HCEC 1CT (cell line): ENCODE measurements at places on chromosomes 3 and 15.

DNA sequence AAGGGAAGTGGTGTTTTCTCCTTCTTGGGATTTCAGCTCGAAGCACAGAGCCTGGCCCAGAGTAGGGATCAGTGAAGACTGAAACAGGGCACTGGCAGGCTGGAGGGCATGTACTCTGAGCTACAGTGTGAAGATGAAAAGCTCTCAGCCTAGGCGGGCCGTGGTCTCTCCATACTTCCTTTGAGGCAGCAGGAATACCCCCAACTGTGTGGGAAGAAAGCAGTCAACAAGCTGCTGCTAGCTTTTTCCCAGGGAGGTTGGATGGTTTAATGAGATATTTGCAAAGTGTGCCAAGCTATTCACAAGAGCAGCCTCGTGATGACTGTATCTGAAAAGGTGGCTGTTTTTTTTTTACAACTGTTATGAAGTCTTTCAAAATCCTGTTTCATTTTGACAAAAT lies 47.2 kb downstream of the NMNAT3 start:
- no peak for DNase-seq

- peak; percentile 45 for DNase-seq
These were observed 51.0 kb downstream of the ALCAM start for GRCh38 chr3:105417525-105418289.

DNA sequence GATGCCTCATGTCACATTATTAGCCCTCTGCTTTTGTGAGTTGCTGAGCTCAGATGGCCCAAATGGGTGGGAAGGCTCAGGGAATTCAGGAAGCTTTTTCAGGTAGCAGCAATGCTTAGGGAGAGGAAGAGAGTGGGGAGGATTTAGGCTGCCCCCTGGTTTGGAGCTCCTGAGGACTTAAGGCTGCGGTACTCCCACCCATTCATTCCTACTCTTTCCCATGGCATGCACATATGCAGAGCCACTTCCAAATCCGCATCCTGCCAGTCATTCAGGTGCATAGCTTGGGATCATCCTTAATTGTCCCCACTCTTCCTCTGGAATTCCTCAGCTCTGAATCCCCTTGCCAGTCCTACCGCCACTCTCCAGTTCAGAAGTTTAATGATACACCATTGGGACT lies 343.1 kb upstream of the FRG2C start:
- no peak for DNase-seq

- peak; percentile 62 for DNase-seq
These were observed 107.6 kb downstream of the PEX5L start for GRCh38 chr3:179929091-179929529.

GRCh38 chr3:104291437-104291851 lies 1075.3 kb upstream of the ALCAM start:
- DNase-seq = peak; percentile 37

- no peak for DNase-seq
These were observed 30.4 kb upstream of the FEZF2 start for GRCh38 chr3:62403765-62404164.

DNA sequence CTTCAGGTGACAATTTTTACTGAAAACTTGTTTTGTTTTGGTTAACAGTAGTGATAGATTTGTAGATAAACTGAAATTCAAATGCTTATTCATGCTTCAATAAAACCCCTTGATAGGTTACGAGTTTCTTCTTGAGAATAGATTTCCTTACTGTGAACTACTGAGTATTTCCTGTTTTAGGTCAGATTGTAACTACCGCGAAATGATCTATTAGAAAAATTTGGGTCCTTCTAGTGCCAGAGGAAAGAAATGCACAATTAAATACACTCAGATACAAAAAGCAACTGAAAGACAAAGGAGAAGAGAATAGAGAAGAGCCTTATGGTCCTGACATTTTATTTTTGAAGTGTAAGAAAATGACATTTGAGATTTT lies 251.7 kb upstream of the TBL1XR1 start:
- no peak for DNase-seq

- peak; percentile 46 for DNase-seq
These were observed 227.8 kb downstream of the UBE2E2 start for GRCh38 chr3:23430781-23431398.

DNA sequence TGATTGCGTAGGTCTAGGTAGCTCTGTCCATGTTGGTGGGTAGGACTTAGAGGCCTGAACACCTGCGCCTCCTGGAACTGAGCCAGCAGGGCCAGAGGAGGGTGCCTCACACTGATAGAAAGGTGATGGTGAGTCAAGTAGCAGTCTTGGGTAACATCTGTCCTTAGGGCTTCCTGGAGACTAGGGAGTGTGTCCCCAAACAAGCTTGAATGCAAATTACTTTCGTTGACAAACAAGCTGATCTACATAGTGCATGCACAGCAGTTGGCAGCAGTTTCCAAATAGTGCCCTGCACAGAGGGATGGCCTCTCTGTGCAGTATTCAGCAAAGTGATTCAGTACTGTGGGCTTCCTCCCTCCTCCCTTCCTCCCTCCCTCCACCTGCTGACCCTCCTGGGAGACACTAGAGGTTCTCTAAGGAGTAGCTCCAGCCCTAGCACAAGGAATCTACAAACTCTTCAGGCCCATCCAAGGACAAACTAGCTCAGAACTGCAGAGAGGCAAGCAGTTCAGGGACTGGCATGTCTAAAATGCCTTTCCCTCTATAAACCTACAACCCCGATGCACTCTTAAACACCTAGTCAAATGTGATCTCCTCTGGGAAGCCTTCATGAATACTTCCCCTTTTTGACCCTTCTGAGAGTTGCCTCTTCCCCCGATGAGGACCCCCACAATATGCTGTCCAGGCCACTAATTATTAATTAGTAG lies 61.0 kb downstream of the TLE3 start:
- no peak for DNase-seq

DNA sequence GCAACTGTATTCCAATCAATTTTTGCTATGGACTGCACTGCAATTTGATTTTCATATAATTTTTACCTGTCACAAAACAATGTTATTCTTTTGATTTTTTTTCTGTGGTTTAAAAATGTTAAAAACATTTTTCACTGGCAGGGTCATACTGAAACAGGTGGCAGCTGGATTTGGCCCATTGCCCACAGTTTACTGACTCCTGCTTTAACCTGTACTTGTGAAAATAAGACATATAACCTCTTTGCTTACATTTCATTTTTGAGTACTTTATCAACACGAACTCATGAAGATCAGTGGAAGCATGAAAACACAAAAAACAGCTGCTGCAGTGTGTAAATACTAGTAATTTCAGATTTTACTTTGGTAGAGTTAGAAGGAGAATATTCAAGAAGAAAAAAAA lies 313.1 kb downstream of the WDR72 start:
- DNase-seq = no peak

DNA sequence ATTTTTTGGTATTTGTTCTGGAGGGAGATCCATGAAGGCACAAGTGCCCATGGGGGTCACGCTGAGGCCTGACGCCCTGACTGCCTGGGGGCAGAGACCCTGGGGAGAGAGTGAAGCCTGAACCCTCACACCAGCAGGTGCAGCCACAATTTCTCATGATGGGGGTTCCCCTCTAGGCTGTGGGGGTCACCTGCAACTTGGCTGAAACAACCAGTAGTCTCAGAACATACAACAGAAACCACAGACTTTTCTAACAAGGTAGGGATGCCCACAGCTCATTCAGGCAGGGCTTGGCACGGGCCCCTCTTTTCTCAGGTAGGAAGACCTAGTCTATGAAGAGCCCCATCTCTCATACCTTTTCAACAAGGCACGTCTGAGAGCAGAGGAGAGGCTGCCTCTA lies 245.1 kb downstream of the ADAMTS17 start:
- DNase-seq = no peak

GRCh38 chr3:12239301-12239700 lies 49.6 kb upstream of the PPARG start:
- no peak for DNase-seq

- DNase-seq = no peak
These were observed 691 bp downstream of the SENP7 start for GRCh38 chr3:101512396-101512645.

DNA sequence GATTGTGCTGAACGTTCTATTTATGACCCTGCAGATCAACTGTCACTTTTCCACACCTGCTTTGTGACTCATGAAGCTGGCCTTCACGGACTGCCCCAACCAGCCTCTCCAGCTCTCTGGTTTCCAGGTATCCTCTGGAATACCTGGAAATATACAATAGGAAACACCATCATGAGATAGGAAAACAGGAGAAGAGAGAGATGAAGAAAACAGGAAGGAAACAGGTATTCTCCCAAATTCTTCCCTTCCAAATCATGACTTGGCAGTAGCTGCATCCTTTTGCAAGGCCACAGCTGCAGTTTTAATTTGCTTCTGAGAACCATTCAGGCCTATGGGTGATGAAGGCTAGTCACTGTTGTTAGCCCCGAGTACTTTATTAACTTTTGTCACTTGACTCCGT lies 909.1 kb downstream of the EPHA3 start:
- DNase-seq = no peak

- no peak for DNase-seq
These were observed 357.0 kb upstream of the SEMA6D start for GRCh38 chr15:47360305-47360704.

- peak; percentile 47 for DNase-seq
These were observed 19.5 kb upstream of the COMMD2 start for GRCh38 chr3:149771652-149772271.

- no peak for DNase-seq
These were observed 357.9 kb downstream of the RORA start for GRCh38 chr15:60871152-60871551.

DNA sequence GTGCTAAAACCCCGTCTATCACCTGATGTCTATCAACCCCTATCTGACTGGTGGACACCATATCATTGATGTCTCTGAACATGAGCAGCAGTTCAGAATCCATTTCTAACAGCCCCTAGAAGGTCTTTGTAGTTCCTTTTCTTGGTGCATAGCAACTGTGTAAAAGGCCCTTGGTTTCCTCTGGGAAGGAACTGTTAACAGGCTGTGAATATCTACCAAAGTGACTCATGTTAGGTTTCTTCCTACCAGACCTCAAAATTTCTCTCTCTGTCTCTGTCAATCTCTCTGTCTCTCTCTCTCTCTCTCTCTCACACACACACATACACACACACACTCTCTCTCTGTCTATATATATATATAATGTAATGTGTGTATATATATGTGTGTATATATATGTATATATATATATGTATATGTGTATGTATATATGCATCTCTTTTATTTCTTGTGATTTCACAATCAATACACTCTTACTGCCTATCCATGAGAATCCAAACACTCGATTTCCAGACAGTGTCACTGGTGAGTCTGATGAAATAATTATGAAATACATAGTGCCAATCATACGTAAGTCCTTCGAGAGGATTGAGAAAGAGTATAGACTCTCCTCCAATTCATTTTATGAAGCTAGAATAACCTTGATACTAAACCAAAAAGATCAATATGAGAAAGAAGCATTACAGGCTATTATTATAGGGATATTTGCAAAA lies 335.9 kb upstream of the SLCO3A1 start:
- peak; percentile 48 for DNase-seq

DNA sequence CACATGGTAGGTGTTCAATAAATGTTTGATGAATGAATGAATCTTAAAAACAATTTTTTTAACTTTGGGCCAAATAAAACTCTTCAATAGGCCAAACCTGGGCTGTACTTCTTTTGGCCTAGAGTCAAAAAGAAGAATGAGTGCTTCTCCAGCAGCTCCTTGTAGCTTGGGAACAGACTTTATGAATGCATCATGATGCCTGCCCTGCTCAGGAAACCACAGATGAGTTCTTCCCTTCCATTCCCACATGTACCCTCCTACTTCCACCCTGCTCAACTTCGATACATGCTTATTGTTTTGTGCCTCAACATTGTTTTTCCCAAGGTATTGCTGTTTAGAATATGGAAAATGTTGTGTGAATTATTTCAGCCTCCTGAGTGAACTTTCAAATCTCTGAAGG lies 87.0 kb downstream of the FILIP1L start:
- no peak for DNase-seq

DNA sequence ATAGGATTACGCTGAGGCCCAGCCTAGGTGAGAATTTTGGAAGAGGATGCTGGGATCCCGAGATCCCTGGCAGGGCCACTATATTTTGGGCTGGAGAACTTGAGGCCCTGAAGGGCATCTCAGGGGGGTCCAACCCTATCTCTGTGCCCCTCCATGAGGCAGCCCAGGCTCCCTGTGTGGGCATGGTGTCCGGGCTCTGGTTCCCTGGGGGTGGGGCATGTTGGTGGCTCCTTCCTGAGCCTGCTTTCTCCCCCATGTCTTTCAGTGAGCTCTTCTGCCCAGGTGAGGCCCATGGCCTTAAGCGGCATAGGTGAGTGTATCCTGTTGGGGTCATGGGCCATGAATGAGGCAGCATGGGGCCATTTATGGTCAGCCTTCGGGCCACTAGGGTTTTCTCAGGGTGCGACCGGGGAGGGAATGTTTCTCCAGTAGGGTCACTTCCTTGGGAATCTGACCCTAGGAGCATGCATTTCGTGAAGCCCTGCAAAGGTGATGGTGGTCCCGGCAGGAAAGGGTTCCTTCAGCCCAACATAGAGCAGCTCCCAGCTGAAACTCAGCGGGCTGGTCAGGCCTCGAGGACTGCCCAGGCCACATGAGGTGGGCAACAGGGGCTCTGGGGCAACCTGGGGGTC lies 191.3 kb downstream of the UBE3A start:
- no peak for DNase-seq

- peak; percentile 46 for DNase-seq
These were observed 2.0 kb downstream of the B2M start for GRCh38 chr15:44713006-44713966.

- DNase-seq = no peak
These were observed 1.0 kb upstream of the PCBP4 start for GRCh38 chr3:51968170-51968775.

GRCh38 chr3:126305427-126305826 lies 51.8 kb downstream of the KLF15 start:
- DNase-seq = peak; percentile 29

- DNase-seq = no peak
These were observed 556.4 kb upstream of the CCDC54 start for GRCh38 chr3:106820726-106821362.

DNA sequence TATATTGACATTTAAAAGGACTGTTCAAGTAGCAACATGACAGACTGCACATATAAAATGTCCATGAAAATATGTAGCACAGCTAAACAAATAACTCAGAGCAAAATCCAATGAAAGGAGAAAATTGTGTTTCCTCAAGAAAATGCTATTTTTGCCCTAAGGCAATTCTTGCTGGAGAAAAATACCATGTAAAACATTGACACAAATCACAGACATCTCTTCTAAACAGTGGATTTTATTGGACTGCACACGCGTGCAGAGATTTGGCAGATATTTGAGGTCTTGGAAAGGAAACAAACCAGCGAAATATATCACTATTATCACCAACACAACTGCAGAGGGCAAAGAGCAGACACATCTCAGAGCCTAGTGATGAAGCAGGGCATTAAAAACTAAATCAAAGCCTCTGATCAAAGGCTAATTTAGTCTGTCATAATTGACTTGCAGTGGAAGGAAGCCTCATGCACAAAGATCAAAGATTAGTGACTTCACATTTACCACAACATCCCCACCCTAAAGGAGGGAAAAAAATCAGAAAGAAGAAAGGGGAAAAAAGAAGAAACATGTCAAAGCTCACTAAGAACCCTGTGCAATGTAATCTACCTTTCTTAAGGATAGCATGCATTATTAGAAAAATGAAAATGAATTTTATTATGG lies 52.4 kb downstream of the CHL1 start:
- DNase-seq = no peak
